ENCODE measurements at places on chromosomes 6 and 20.

GRCh38 chr6:39490108-39490507 is 167.6 kb upstream of the KCNK16 start:
- no peak for DNase-seq

DNA sequence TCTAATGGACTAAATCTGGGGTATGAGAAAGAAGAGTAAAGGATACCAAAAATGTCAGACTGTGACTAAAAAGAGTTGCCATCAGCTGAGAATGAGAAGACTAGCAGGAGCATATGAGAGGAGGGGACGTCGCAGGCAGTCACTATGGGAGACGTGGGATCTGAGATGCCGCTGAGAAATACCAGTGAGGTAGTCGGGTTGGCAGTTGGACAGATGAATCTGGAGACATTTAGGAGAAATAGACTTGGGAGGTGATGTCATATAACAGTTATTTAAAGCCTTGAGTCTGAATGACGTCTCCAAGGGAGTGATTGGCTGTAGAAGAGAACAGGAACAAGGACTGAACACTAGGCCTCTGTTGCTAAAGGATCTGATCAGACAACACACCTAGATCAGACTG is 51.5 kb upstream of the TRIM26 start:
- DNase-seq = no peak

- no peak for DNase-seq
These were observed 82.2 kb upstream of the SALL4 start for GRCh38 chr20:51884561-51884960.

GRCh38 chr20:22949331-22950109 is 85.6 kb upstream of the SSTR4 start:
- no peak for DNase-seq

GRCh38 chr6:69818223-69818930 is 21.6 kb upstream of the LMBRD1 start:
- DNase-seq = no peak

DNA sequence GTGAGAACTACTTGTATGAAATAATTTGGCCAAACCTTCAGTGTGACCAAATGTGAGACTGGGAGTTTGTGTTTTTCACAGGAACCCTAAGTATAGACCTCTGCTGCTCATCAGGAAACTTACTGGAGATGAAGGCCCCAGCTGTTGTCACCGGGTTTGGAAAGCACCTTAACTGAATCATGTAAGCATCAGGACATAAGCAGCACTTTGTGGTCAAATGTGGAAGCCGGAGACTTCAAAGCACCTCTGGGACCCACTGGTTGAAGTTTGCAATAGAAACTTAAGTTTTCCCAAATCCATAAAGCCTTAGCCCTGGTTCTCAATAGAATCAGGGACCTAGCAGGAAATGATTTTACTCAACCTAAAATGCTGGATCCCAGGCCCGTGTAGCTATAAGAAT is 14.3 kb downstream of the TTPAL start:
- DNase-seq = no peak

DNA sequence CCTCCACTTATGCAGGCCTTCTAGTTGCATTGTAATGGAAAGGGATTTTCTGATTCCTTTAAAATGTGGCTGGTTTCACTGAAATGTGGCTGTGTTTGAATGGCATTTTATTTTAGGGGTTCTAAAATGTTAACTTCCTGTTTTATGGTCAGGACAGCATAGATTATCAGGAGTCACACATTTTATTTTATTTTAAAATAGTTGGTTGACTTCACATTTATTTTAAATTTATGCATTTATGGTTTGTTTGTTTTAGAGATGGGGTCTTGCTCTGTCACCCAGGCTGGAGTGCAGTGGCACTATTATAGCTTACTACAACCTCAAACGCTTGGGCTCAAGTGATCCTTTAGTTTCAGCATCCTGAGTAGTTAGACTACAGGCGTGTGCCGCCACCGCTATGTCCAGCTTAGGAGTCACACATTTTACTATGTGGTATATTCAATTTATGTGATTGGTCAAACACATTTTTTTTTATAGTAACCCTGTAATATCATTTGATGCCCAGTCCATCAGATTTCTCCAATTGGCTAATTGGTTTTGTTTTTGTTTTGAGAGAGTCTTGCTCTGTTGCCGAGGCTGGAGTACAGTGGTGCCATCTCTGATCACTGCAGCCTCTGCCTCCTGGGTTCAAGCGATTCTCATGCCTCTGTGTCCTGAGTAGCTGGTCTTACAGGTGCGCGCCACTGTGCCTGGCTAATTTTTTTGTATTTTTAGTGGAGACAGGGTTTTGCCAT is 2.3 kb downstream of the DTD1 start:
- no peak for DNase-seq

DNA sequence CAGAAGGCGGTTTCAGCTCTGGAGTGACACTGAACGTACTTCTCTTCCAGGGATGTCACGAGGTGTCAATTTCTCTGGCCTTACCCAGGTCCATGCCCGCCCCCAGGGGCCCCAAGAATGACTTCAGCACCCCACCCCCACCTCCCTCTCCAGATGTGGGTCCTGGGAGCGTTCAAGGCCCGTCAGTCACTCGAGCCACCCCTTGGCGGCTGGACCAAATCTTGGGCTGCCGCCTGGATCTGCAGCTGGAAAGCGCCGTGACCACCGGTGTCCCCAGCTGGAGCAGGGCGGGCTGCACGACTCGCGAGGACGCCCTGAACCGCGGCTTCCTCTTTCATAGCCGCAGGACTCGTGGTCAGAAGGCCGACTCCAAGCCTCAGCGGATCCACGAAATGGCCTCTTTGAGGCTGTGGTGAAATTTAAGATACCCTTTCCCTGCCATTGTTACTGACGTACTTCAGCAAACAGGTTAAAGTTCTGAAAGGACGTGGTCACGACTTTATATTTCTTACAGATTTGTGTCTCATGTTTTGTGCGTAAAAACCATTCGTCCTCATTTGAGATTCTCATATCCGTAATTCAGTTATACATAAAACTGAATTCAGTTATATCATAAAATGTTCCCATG is 29.3 kb downstream of the TRIM38 start:
- DNase-seq = peak; percentile 7

GRCh38 chr6:36701401-36701991 is 3.9 kb downstream of the RAB44 start:
- DNase-seq = no peak

Data from activated CD4-positive, CD25-positive, alpha-beta regulatory T cell (primary cell).